Stimulated activated CD4-positive, alpha-beta T cell treated with anti-CD3 and anti-CD28 coated beads, Interleukin-4, amount 100 ng/mL, for 24 hours (primary cell): ENCODE measurements at places on chromosomes 6 and 20.

GRCh38 chr6:54970337-54970736 is 123.8 kb downstream of the FAM83B start:
- no peak for DNase-seq

DNA sequence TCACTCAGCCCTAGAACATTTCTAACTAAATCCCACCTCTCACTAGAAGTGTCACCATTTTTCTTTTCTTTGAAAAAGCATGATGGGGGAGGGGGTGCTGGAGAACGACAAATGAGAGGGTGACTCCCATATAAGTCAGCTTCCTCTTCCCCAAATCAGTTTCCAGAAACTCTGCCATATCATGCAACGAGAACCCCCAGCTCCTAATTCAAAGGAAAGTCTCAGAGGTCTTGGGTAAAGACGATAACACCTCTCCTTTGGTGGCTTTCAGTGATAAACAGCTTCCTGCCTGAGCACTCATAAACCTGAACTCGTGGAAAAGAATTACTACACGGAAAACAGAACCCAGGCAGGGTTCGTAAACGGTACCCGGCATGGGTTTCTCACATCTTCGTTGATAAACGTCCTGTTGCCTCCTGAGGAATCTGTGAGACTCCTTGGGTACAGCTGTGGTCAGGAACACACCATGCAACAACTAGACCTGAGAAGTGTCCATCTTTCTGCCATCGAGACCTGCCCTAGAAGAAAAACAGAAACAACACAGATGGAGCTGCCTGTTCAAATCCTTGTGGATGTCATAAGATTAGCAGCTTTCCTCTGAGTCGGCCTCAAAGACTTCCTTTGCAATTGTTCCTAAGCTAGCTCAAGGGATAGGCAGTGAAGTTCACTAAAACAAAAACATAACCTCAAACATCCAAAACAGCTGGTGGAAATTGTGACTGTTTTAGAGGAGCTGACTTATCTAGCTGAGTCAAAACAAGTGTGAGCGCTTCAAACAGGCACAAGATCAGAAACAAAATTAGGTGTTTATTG is 185.8 kb upstream of the PRDM1 start:
- peak; percentile 12 for DNase-seq

GRCh38 chr6:16477367-16478149 is 239.2 kb downstream of the GMPR start:
- DNase-seq = no peak

GRCh38 chr6:16704401-16705045 is 56.7 kb downstream of the ATXN1 start:
- DNase-seq = peak; percentile 77

GRCh38 chr6:84623956-84624680 is 140.3 kb downstream of the TBX18 start:
- DNase-seq = no peak

GRCh38 chr20:41006936-41007474 is 21.6 kb upstream of the TOP1 start:
- no peak for DNase-seq

- DNase-seq = no peak
Observed at GRCh38 chr20:35133735-35134134, 13.4 kb downstream of the EDEM2 start.

DNA sequence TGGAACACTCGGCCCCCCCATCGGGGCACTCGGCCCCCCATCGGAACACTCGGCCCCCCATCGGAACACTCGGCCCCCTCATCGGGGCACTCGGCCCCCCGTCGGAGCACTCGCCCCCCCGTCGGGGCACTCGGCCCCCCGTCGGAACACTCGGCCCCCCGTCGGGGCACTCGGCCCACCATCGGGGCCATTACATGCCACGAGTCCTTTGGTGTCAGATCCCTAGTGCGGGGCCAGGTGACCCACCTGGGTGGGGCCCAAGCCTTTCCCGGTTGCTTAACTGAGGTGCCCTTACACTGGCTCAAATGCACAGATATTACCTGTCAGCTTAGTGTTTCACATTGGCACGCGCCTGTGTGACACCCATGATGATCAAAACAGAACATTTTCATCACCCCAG is 95.9 kb downstream of the TAF4 start:
- no peak for DNase-seq
